Esophagus squamous epithelium (tissue), 5 donors: ENCODE measurements at places on chromosomes 16 and 17. TPM values are rescaled to one million over a fixed set of nuclear protein-coding genes. Genes with fewer than 3 reads are reported as not detected.

GRCh38 chr16:53920988-53921387 is 217.0 kb downstream of the FTO start:
- no peak for DNase-seq
- H3K4me3 ChIP-seq: no peak overlapping the region

SOST gene
- total RNA-seq: not detected

DNA sequence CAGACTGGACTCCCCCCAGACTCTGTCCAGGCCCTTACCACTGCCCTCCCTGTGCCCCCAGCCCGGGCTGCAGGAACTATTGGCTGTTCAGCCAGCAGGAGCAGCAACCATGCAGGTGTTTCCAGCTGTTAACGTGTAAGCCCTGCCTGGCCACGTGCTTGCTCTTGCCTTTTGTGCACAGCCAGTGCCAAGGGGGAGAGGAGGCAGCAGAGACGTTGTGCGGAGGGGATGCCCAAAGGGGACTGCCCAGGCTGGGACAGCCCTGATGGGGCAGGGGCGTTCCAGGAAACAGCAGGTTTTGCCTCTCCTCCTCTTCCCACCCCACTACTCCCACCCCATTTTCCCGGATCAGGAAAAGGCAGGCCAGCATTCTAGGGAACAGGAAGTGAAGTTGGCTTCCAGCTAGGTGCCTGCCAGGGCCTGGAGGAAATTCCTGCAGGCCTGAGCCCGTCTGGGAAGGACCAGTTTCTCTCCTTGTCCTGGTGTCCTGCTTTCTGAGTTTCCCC is 16.7 kb upstream of the LASP1NB start:
- peak overlapping the region; percentile 77 for H3K27ac ChIP-seq
- no peak for DNase-seq
- peaks cover 36% of the 10 kb centered on the region for H3K4me1 ChIP-seq
- no peaks in the 10 kb centered on the region for H3K27me3 ChIP-seq
- peak overlapping the region; percentile 11 for H3K4me3 ChIP-seq
- peaks cover 86% of the 10 kb centered on the region for H3K36me3 ChIP-seq

DNA sequence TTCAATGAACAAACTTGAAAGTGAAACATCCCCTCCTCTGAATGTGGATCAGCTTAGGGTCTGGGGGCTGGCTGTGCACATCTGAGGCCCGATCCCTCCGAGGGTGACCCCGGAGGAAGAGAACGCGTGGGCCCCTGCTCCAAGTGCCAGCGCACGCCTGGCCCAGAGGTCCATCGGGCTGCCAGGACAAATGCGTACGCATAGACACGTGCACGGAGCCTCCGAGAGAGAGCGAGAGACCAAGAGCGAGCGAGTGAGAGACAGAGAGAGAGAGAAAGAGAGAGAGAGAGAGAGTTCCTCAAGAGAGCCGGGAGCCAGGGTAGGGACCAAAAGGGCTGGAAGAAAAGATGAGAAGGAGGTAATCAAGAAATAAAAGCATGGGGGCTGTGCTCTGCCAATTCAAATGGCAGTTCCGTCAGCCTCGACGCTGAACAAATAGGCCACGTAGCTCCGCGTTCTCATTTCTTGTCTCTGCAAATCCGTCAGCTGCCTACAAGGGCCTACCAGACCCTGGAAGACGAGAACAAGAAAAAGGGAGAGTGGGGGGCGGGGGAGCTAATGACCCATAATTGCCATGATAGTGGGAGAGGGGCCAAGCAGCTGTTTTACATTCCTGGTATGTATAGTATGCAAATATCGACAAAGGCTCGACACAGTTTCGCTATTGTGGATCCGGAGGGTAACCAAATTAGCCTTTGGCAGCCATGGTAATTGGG is 435.3 kb upstream of the ZFHX3 start:
- no peaks in the 10 kb centered on the region for H3K27me3 ChIP-seq
- H3K4me3 ChIP-seq: no peak overlapping the region
- no peak for DNase-seq
- H3K27ac ChIP-seq: no peak overlapping the region
- H3K36me3 ChIP-seq: no peaks in the 10 kb centered on the region
- H3K4me1 ChIP-seq: no peaks in the 10 kb centered on the region

DNA sequence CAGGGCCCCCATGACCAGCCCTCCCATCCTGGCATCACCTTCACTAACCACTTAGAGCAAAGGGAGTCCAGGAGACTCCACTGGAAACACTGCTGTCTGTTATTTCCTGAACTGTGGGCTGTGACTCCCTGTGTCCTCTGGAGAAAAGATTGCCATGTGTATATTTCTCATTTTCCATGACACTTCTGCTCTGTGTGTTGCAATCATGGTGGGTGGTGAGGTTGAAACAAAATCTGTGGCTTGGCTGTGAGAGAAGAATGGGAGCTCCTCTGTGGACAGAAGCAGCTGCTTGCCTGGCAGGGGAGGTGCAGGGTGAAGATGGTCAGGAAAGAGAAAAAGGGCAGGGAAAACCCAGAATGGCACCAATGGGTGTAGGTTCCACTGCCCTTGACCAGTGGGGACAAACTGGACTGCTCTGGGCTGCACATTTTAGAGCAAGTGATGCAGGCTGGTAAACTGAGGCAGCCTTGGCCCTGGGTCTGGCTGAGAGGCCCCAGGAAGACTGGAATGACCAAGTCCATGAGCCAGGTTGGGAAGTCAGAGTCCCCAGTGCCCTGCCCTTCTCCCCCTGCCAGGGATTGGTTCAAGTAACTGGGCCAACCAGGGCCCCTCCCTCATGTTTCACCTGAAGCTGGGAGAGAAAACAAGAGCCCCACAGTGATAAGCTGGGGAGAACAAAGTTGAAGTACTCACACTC is 314.3 kb downstream of the C16orf95 start:
- no peaks in the 10 kb centered on the region for H3K36me3 ChIP-seq
- no peaks in the 10 kb centered on the region for H3K27me3 ChIP-seq
- no peak overlapping the region for H3K27ac ChIP-seq
- no peak overlapping the region for H3K4me3 ChIP-seq

- H3K4me1 ChIP-seq: peaks cover 6% of the 10 kb centered on the region
- no peaks in the 10 kb centered on the region for H3K36me3 ChIP-seq
- H3K4me3 ChIP-seq: no peak overlapping the region
- no peak for DNase-seq
- no peaks in the 10 kb centered on the region for H3K27me3 ChIP-seq
Observed at GRCh38 chr17:31099016-31099415, 4.2 kb downstream of the NF1 start.

SOX9 gene
- total RNA-seq: 11.5 TPM

CDK5R1 gene
- 11.9 TPM for total RNA-seq

DNA sequence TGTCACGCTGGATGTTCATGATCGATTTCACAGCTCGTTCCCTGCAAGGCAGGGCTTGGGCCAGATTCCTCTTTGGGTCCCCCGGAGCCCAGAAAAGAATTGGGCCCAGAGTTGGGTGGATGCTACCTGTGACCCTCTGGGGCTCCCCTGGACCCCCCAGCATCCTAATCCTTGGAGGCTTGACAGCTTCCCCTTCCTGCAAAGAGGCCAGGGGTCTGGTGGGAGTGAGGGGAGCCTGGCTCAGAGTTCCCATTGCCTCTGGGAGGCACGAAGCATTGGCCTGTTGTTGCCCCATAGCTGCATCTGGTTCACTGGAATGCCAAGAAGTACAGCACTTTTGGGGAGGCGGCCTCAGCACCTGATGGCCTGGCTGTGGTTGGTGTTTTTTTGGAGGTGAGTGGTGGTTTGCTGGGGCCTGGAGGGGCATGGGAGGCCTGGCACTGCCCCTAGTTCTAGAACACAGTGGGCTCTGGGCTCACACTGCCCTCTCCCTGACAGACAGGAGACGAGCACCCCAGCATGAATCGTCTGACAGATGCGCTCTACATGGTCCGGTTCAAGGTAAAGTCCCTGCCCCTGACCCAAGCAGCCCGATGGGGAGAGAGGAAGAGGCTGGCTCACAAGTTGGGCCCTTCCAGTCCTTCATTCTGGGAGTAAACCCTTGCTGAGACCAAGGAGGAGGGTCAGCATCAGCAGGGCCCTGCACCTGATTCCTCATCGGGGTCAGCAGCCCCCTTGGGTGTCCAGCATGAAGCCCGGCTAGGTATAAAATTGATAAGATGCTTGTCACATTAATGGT is 7.2 kb downstream of the CA7 start:
- H3K27ac ChIP-seq: no peak overlapping the region
- DNase-seq: no peak
- H3K27me3 ChIP-seq: no peaks in the 10 kb centered on the region

GRCh38 chr16:59087641-59088040 is 353.5 kb upstream of the GOT2 start:
- H3K36me3 ChIP-seq: no peaks in the 10 kb centered on the region
- H3K4me1 ChIP-seq: no peaks in the 10 kb centered on the region
- no peak for DNase-seq
- no peaks in the 10 kb centered on the region for H3K27me3 ChIP-seq
- H3K27ac ChIP-seq: no peak overlapping the region
- no peak overlapping the region for H3K4me3 ChIP-seq

DNA sequence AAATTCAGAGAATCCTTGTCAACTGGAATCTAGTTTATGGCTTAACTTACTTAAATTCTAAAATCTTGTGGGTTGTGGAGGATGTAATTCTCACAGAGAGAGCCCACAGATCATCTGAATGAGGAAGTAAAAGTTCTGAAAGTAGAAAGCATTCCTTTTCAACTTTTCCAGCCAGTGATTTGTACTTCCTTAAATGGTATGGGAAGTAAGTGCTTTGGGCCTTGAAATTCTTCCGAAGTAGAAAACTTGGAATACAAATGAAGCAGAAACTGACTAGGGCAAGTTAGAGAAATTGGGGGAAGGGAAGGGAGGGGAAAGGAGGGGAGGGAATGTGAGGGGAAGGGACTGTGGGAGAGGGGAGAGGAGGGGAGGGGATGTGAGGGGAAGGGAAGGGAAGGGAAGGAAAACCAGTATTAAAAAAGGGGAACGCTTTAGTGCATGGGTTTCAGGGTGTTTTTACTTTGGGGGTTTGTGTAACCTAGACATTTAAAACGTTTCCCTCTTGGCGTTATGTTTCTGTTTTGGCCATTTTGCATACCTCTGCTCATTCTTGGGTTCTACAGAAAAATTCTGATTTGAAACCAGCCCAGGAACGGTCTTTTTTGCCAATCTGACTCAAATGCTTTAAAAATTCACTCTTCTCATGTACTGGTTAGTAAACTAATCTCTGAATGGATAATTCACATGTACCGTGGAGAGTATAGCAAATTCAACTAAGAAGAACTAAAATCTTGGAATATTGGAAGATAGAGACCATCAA is 15.5 kb upstream of the SNTB2 start:
- peaks cover 50% of the 10 kb centered on the region for H3K4me1 ChIP-seq
- H3K4me3 ChIP-seq: no peak overlapping the region
- H3K27ac ChIP-seq: peak overlapping the region; percentile 76
- H3K27me3 ChIP-seq: no peaks in the 10 kb centered on the region
- no peak for DNase-seq

DNA sequence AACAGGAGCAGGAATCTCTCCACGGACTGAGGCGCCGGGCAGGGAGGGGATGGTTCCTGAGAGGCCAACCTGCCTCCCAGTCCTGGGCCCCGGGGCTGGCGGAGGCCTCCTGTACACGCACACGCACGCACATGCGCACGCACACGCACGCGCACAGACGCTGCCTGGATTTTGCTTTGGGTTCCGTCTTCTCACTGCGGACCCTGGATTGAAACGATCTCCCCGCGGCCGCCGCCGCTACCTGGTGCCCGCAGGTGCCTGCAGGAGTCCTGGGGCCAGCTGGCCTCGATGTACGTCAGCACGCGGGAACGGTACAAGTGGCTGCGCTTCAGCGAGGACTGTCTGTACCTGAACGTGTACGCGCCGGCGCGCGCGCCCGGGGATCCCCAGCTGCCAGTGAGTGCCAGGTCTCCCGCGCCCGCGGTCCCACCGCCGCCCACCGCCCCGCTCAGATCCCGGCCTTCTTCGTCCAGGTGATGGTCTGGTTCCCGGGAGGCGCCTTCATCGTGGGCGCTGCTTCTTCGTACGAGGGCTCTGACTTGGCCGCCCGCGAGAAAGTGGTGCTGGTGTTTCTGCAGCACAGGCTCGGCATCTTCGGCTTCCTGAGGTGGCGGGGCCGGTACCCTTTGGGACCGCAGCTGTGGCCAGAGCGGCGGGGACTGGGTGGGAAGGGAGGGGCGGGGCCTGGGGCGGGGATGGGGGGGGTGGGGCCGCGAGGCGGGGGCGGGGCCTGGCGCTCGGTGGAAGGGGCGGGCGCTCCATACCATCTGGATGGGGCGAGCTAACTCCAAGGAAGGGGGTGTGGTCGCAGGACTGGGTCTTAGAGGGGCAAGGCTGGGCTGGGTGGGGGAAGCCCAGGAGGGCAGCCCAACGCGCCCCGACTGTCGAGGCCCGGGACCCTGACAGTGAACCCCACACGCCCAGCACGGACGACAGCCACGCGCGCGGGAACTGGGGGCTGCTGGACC is 12.3 kb downstream of the CES4A start:
- H3K4me1 ChIP-seq: peaks cover 31% of the 10 kb centered on the region
- peak overlapping the region; percentile 64 for H3K4me3 ChIP-seq
- H3K36me3 ChIP-seq: peaks cover 27% of the 10 kb centered on the region
- no peak for DNase-seq
- H3K27me3 ChIP-seq: no peaks in the 10 kb centered on the region

- no peaks in the 10 kb centered on the region for H3K36me3 ChIP-seq
- peak overlapping the region; percentile 68 for H3K27ac ChIP-seq
- peaks cover 13% of the 10 kb centered on the region for H3K4me1 ChIP-seq
- no peaks in the 10 kb centered on the region for H3K27me3 ChIP-seq
- DNase-seq: no peak
Observed at GRCh38 chr17:77246110-77247047, 105.6 kb downstream of the SEC14L1 start.

DPEP3 gene
- not detected for total RNA-seq

GRCh38 chr17:80649672-80650330 is 105.2 kb downstream of the RPTOR start:
- no peaks in the 10 kb centered on the region for H3K27me3 ChIP-seq
- H3K36me3 ChIP-seq: no peaks in the 10 kb centered on the region
- no peak for DNase-seq
- peaks cover 8% of the 10 kb centered on the region for H3K4me1 ChIP-seq
- no peak overlapping the region for H3K27ac ChIP-seq
- peak overlapping the region; percentile 12 for H3K4me3 ChIP-seq
